ENCODE measurements at places on chromosomes 7 and 10. TPM values are rescaled to one million over a fixed set of nuclear protein-coding genes. Genes with fewer than 3 reads are reported as not detected.
A peak's percentile ranks its signal among the peaks of the same experiment; 100 is the strongest.

- H3K27me3 ChIP-seq = no peaks in the 10 kb centered on the region
- no peaks in the 10 kb centered on the region for H3K36me3 ChIP-seq
- DNase-seq = no peak
These were observed 23.2 kb upstream of the PIP4K2A start for GRCh38 chr10:22737587-22737986.

DNA sequence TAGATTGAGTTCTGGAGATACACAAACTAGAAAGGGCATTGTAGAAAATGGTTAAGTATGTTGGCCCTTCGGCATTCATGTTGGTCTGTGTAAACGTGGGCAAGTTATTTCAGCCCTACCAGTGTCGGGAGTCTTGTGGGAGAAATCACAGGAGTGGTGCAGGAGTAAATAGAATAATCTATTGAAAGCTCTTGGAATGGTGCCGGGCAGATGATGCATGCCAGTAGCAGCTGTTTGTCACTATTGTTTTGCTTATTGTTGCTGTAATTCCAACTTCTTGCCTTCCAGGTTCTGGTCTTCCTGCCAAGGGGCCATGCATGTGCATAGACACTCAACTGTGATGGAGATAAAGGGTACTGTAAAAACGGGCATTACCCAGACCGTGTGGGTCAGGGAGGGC lies 259.4 kb downstream of the CAMK1D start:
- H3K4me3 ChIP-seq = no peak overlapping the region
- no peaks in the 10 kb centered on the region for H3K27me3 ChIP-seq
- H3K36me3 ChIP-seq = no peaks in the 10 kb centered on the region

GRCh38 chr10:78805176-78805575 lies 263.6 kb upstream of the ZMIZ1 start:
- no peak for DNase-seq
- H3K4me1 ChIP-seq = peaks cover 71% of the 10 kb centered on the region
- no peaks in the 10 kb centered on the region for H3K27me3 ChIP-seq
- peak overlapping the region; percentile 31 for H3K27ac ChIP-seq
- no peak overlapping the region for H3K4me3 ChIP-seq
- no peaks in the 10 kb centered on the region for H3K36me3 ChIP-seq

DNA sequence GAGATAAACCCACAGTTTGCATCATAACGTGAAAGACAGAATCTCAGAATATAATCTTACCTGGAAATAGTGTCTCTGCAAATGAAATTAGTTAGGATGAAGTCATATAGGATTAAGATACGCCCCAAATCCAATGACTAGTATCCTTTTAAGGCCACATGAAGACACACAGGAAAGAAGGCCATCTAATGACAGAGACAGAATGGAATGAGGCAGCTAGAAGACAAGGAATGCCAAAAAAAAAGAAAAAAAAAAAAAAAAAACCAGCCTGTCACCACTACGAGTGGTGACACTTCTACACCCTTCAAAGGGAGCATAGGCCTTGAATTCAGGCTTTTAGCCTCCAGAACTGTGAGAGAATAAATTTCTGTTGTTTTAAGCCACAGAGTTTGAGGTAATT lies 82.9 kb downstream of the HYCC1 start:
- peaks cover 11% of the 10 kb centered on the region for H3K4me1 ChIP-seq
- H3K27ac ChIP-seq = no peak overlapping the region
- DNase-seq = no peak
- H3K27me3 ChIP-seq = no peaks in the 10 kb centered on the region
- H3K4me3 ChIP-seq = no peak overlapping the region
- no peaks in the 10 kb centered on the region for H3K36me3 ChIP-seq

DNA sequence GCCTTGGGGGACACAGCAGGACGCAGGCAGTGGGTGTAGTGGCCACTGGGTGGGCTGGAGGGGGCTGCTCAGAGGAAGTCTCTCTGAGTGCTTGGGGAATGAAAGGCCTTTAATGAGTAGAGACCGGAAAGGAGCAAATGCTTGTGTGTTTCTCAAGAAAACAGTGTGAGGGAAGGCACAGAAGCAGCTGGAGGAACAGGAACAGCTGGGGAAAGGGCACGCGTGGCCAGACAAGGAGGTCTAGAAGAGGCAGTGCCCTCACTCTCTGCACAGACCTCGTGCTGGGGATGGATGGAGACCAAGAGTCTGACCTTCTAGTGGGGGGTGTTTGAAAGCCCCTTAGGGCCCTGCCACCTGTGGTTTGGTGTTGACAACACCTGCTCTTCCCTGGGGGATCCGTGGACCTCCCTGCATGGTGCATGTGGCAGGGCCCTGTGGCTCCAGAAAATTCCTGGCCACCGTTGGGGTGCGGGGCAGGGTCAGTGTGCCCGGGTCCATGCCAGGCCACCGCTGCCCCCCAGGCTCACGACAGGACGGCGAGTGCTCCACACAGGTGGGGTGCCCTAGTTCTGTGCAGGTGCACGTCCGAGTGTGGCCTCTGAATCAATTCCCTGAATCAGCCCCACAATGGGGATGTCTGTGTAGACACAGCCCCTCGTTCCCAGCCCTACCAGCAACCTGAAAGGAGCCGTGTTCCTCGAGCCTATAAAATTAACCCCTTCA lies 25.9 kb upstream of the FAM20C start:
- DNase-seq = no peak
- no peak overlapping the region for H3K27ac ChIP-seq
- H3K36me3 ChIP-seq = no peaks in the 10 kb centered on the region
- no peak overlapping the region for H3K4me3 ChIP-seq
- H3K27me3 ChIP-seq = no peaks in the 10 kb centered on the region

DNA sequence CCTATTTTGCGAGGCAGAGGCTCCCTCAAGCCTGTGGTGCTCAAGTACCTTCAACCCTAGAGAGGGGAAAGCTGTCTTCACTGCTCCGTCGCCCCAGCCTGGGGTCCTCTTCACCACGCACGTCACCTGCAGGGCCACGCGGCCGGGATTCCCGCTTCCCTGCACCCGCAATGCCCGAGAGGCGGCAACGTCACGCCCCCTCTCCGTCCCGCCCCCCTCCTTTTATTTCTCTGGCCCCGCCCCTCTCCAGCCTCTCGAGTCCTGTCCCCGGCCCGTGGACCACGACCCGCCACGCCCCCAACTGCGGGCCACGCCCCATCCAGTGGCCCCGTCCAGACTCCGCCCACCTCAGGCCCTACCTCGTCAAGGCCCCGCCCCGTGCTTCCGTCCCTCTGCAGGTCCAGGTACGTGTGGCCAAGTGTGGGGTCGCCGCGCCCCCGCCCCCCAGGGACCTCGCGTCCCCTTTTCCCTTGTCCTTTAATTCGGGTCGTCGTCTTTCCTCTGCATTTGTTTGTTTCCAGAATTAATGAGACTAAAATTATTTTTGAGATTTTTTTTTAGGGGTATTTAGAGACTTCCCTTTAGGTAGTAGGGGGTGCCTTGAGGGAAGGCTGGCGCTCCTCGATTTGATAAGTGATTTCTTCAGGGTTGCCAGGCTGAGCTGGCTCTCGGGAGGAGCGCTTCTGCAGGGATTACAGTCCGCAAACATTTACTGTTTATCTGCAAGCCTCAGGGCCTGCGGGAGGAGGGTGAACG lies 69.8 kb upstream of the BAIAP2L1 start:
- peak overlapping the region; percentile 19 for H3K4me3 ChIP-seq
- H3K4me1 ChIP-seq = no peaks in the 10 kb centered on the region
- no peak overlapping the region for H3K27ac ChIP-seq
- no peaks in the 10 kb centered on the region for H3K27me3 ChIP-seq

GRCh38 chr10:48439581-48440041 lies 133.1 kb downstream of the MAPK8 start:
- H3K27me3 ChIP-seq = no peaks in the 10 kb centered on the region
- no peaks in the 10 kb centered on the region for H3K4me1 ChIP-seq
- no peak for DNase-seq
- no peaks in the 10 kb centered on the region for H3K36me3 ChIP-seq
- no peak overlapping the region for H3K27ac ChIP-seq

GRCh38 chr10:97590082-97590747 lies 694 bp downstream of the C10orf62 start:
- no peak overlapping the region for H3K27ac ChIP-seq
- DNase-seq = no peak
- H3K36me3 ChIP-seq = no peaks in the 10 kb centered on the region
- no peaks in the 10 kb centered on the region for H3K4me1 ChIP-seq

DNA sequence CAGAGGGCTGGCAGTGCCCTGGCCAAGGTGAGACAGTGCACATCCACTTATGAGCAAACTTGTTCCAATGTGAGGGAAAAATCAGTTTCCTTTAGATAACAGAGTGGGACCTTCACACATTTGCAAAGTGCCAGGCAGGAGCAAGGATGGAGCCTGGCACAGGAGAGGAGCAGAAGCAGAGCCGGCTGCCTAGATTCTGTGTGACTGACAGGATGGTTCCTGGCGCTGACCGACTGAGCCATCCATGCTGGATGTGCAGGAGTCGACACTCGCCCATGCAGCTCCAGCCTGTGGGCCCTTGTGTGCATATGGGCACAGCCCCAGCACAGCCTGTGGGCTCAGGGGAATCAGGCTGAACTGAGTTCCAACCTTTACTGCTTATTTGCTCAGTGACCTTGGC lies 346.5 kb downstream of the GRID1 start:
- no peaks in the 10 kb centered on the region for H3K4me1 ChIP-seq
- H3K27me3 ChIP-seq = no peaks in the 10 kb centered on the region
- no peak overlapping the region for H3K4me3 ChIP-seq
- DNase-seq = no peak

- H3K27ac ChIP-seq = peak overlapping the region; percentile 79
- no peaks in the 10 kb centered on the region for H3K36me3 ChIP-seq
- no peaks in the 10 kb centered on the region for H3K27me3 ChIP-seq
- no peak for DNase-seq
- peaks cover 11% of the 10 kb centered on the region for H3K4me1 ChIP-seq
These were observed 1.3 kb downstream of the CYTH3 start for GRCh38 chr7:6271060-6271658.

- no peak for DNase-seq
- H3K36me3 ChIP-seq = no peaks in the 10 kb centered on the region
- H3K4me1 ChIP-seq = peaks cover 9% of the 10 kb centered on the region
- H3K27ac ChIP-seq = no peak overlapping the region
- no peak overlapping the region for H3K4me3 ChIP-seq
- no peaks in the 10 kb centered on the region for H3K27me3 ChIP-seq
These were observed 5.3 kb downstream of the SLC35G1 start for GRCh38 chr10:93899109-93899508.

DNA sequence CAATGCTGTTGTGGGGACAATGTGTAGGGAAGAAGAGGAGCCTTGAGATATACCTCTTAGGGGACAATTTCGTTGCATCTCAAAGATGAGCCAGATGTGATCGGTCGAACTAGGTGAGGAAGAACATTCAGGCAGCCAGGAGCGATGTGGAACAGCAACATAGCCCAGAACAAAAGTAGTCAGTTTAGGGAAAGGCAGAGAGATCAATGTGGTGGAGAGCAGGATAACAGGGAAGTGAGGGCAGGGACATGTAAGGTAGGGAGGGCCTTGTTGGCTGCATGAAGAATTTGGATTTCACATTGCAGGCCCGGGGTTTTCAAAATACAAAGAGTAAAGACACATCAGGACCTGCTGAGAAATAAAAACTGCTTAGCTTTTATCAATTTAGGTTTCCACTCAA lies 29.1 kb upstream of the MACC1 start:
- no peak overlapping the region for H3K27ac ChIP-seq
- H3K4me1 ChIP-seq = no peaks in the 10 kb centered on the region
- no peak for DNase-seq
- H3K4me3 ChIP-seq = no peak overlapping the region

- H3K27ac ChIP-seq = no peak overlapping the region
- peaks cover 16% of the 10 kb centered on the region for H3K36me3 ChIP-seq
- H3K4me3 ChIP-seq = no peak overlapping the region
- H3K27me3 ChIP-seq = no peaks in the 10 kb centered on the region
- H3K4me1 ChIP-seq = no peaks in the 10 kb centered on the region
- no peak for DNase-seq
These were observed 69.9 kb downstream of the HYCC1 start for GRCh38 chr7:22944022-22944421.

GRCh38 chr10:71561003-71561574 lies 158.5 kb downstream of the C10orf105 start:
- no peak for DNase-seq
- no peaks in the 10 kb centered on the region for H3K4me1 ChIP-seq
- H3K36me3 ChIP-seq = no peaks in the 10 kb centered on the region
- H3K4me3 ChIP-seq = no peak overlapping the region
- no peak overlapping the region for H3K27ac ChIP-seq

- H3K4me1 ChIP-seq = no peaks in the 10 kb centered on the region
- no peak overlapping the region for H3K27ac ChIP-seq
- no peaks in the 10 kb centered on the region for H3K27me3 ChIP-seq
These were observed 347.9 kb downstream of the LRMDA start for GRCh38 chr10:75779276-75779675.

DNA sequence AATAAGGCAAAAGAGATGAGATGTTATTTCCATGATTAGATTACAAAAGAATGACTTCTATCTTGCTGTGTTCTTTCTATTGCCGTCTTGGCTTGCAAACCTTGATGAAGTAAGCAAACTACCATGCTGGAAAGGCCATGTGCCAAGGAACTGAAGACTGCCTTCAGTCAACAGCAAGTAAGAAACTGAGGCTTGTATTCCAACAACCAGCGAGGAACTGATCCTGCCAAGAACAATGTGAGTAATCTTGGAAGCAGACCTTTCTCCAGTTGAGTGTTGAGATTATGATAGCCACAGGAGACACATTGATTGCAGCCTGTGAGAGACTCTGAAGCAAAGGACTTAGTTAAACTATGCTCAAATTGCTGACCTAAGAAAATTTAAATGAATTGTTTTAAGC lies 164.6 kb upstream of the GRM3 start:
- H3K27ac ChIP-seq = no peak overlapping the region
- DNase-seq = no peak
- H3K4me3 ChIP-seq = no peak overlapping the region
- H3K4me1 ChIP-seq = no peaks in the 10 kb centered on the region

- no peaks in the 10 kb centered on the region for H3K27me3 ChIP-seq
- no peaks in the 10 kb centered on the region for H3K4me1 ChIP-seq
- no peak overlapping the region for H3K27ac ChIP-seq
- no peak overlapping the region for H3K4me3 ChIP-seq
These were observed 6.9 kb upstream of the NUDCD3 start for GRCh38 chr7:44497155-44498027.

- no peak overlapping the region for H3K27ac ChIP-seq
- H3K4me1 ChIP-seq = peaks cover 45% of the 10 kb centered on the region
- H3K27me3 ChIP-seq = no peaks in the 10 kb centered on the region
- no peak overlapping the region for H3K4me3 ChIP-seq
- no peaks in the 10 kb centered on the region for H3K36me3 ChIP-seq
- DNase-seq = no peak
These were observed 1.2 kb upstream of the CALU start for GRCh38 chr7:128737867-128738385.

Gene ZSWIM8
- 116 TPM for total RNA-seq

Gene FAM241B
- 1.7 TPM for total RNA-seq

Gene IL6
- total RNA-seq = 0.95 TPM

Gene PILRA
- total RNA-seq = 1.5 TPM

Gene RARRES2
- 1.1 TPM for total RNA-seq

Gene H2BK1
- not detected for total RNA-seq

Gene CLRN3
- total RNA-seq = not detected

Gene TWIST1
- total RNA-seq = not detected

Data from esophagus squamous epithelium (tissue), 5 donors.